Prostate gland (tissue), 2 donors: ENCODE measurements at places on chromosomes 4 and X.

- no peak overlapping the region for H3K27ac ChIP-seq
- no peaks in the 10 kb centered on the region for H3K36me3 ChIP-seq
- H3K4me3 ChIP-seq, result no peak overlapping the region
- H3K27me3 ChIP-seq, result no peaks in the 10 kb centered on the region
Observed at GRCh38 chr4:30454504-30454903, 265.7 kb upstream of the PCDH7 start.

GRCh38 chrX:101729986-101730385 is 70.3 kb upstream of the ARMCX2 start:
- H3K4me1 ChIP-seq, result no peaks in the 10 kb centered on the region
- no peaks in the 10 kb centered on the region for H3K36me3 ChIP-seq
- DNase-seq, result peak; percentile 3
- no peaks in the 10 kb centered on the region for H3K27me3 ChIP-seq

GRCh38 chr4:142128529-142128928 is 492.1 kb downstream of the IL15 start:
- H3K36me3 ChIP-seq, result no peaks in the 10 kb centered on the region
- H3K27ac ChIP-seq, result no peak overlapping the region
- no peak overlapping the region for H3K4me3 ChIP-seq

DNA sequence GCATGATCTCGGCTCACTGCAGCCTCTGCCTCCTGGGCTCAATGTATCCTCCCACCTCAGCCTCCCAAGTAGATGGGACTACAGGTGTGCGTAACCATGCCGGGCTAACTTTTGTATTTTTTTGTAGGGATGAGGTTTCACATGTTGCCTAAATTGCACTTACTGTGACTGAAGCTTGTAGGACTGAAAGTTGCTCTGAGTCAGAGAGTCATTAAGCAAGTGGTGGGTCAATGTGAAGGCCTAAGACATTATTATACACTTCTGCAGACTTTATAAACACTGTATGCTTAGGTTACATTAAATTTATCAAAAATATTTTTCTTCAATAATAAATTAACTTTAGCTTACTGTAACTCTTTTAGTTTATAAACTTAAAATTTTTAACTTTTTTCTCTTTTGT is 170.2 kb downstream of the FAT4 start:
- H3K27me3 ChIP-seq, result no peaks in the 10 kb centered on the region
- no peak overlapping the region for H3K4me3 ChIP-seq
- no peaks in the 10 kb centered on the region for H3K4me1 ChIP-seq
- DNase-seq, result no peak
- H3K27ac ChIP-seq, result no peak overlapping the region

DNA sequence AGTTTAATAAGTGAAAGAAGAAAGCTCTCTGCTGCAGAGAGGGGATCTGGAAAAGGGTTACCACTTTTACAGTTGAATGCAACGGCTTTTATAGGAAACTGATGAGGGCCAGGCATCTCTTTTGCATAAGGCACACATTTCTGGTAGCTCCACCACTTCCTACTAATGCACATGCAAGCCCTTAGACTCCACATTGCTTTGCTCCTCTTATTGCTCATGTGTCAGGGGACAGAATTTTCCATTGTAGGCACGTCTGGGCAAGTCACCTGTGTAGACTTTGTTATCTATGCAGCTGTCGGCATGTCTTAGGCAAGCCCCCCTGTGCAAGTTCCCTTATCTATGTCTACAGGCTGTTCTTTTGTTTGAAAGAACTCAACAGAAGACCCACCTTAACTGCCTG is 294.6 kb upstream of the STS start:
- no peak overlapping the region for H3K4me3 ChIP-seq
- no peaks in the 10 kb centered on the region for H3K27me3 ChIP-seq
- H3K36me3 ChIP-seq, result no peaks in the 10 kb centered on the region
- H3K27ac ChIP-seq, result no peak overlapping the region

DNA sequence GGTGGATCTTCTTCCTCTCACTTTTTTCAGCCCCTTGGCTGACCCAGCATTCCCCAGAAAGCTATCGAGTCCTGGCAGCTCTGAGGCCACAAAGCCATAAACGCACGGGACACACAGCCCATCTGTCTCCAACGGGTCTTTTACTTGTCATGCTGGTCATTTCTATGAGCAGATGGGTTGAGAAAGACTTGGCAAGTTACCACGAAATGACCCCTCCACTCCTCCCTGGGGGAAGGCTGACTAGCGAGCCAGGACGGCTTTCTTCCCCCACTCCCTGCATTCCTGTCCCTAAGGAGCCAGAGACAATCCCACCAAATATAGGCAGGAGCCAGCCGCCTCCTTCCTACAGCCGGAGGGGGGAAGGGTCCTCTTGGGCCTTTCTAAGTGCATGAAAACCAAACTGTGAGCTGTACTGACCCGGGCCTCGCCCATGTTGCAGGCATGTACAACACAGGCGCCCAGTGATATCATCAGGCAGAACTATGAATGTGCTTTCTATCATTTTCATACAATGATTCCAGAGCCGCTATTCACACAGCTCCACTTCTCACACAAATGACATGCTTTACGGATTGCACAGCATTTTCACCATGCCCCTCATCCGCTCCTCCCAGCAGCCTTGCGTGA is 28.6 kb downstream of the AFAP1 start:
- no peaks in the 10 kb centered on the region for H3K4me1 ChIP-seq
- peak overlapping the region; percentile 15 for H3K27ac ChIP-seq
- H3K4me3 ChIP-seq, result no peak overlapping the region
- no peak for DNase-seq
- no peaks in the 10 kb centered on the region for H3K36me3 ChIP-seq

GRCh38 chr4:53313510-53313909 is 52.4 kb downstream of the SCFD2 start:
- H3K4me1 ChIP-seq, result no peaks in the 10 kb centered on the region
- no peak for DNase-seq
- H3K27ac ChIP-seq, result no peak overlapping the region
- H3K27me3 ChIP-seq, result no peaks in the 10 kb centered on the region
- no peaks in the 10 kb centered on the region for H3K36me3 ChIP-seq

GRCh38 chrX:24483596-24483995 is 18.5 kb downstream of the PDK3 start:
- H3K27me3 ChIP-seq, result no peaks in the 10 kb centered on the region
- no peak overlapping the region for H3K4me3 ChIP-seq
- H3K27ac ChIP-seq, result no peak overlapping the region
- H3K36me3 ChIP-seq, result no peaks in the 10 kb centered on the region
- no peaks in the 10 kb centered on the region for H3K4me1 ChIP-seq
- no peak for DNase-seq

GRCh38 chr4:185708348-185708747 is 103.6 kb downstream of the SORBS2 start:
- H3K36me3 ChIP-seq, result no peaks in the 10 kb centered on the region
- H3K27me3 ChIP-seq, result no peaks in the 10 kb centered on the region
- peak overlapping the region; percentile 34 for H3K27ac ChIP-seq

DNA sequence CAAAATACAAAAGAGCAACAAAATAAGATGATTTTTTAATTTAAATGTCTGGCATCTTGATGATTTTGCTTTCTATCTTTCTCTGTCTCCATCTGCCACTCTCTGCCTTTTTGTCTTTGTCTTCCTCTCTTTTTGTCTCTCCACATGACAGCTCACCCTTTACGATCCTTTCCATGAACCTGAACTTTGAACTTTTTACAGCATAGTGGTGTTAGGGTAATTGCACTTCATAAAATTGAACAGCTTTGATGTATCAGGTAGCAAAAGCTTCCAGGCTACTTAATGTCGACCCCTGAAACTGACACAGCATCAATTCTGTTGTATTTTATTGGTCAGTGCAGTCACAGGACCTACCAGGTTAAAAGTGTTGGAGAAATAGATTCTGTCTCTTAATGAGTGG is 1517.0 kb downstream of the ADGRL3 start:
- no peaks in the 10 kb centered on the region for H3K27me3 ChIP-seq
- no peaks in the 10 kb centered on the region for H3K4me1 ChIP-seq
- no peak overlapping the region for H3K27ac ChIP-seq
- H3K36me3 ChIP-seq, result no peaks in the 10 kb centered on the region

GRCh38 chr4:163702736-163703135 is 208.2 kb downstream of the TMA16 start:
- H3K36me3 ChIP-seq, result no peaks in the 10 kb centered on the region
- no peak overlapping the region for H3K27ac ChIP-seq
- DNase-seq, result no peak
- no peaks in the 10 kb centered on the region for H3K4me1 ChIP-seq
- H3K4me3 ChIP-seq, result no peak overlapping the region

DNA sequence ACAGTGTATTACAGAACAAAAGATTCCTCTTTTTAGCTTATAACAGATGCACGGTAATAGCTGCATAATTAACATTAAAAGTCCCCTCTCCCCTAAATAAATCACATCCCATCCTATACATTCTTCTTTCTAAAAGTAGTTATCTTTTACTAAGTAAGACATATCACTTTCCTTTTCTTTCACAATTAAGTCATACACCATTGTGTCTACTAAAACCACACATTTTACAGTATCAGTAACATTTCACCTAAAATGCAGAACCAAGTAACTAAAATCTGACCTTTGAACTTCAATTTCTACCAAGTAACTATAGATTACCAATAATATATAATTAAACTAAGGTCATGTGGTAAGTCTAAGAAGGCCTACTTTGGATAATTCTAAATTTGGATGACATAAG is 14.2 kb downstream of the DHX15 start:
- H3K27me3 ChIP-seq, result no peaks in the 10 kb centered on the region
- no peak for DNase-seq
- no peaks in the 10 kb centered on the region for H3K4me1 ChIP-seq
- H3K36me3 ChIP-seq, result no peaks in the 10 kb centered on the region
- H3K4me3 ChIP-seq, result no peak overlapping the region

GRCh38 chr4:163317110-163317509 is 15.3 kb downstream of the NPY1R start:
- H3K27me3 ChIP-seq, result no peaks in the 10 kb centered on the region
- no peaks in the 10 kb centered on the region for H3K4me1 ChIP-seq
- no peak for DNase-seq
- no peak overlapping the region for H3K4me3 ChIP-seq

DNA sequence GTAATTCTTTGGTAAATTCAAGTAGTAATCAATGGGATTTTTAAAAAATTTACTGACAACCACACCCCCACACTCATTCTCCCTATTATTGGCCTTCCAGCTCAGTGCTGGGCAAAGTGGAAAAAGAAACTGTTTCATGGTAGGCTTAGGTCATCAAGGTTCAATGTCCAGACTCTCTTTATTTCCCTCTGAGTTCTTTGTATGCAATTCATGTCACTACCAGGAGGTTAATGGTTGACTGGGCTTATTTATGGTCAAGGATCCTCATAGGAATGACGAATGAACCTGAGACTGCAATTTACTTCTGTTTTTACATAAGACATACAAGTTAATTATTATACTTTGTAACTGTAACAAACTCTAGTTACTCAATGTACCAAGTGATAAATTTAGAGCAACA is 403.2 kb downstream of the KLHL13 start:
- no peaks in the 10 kb centered on the region for H3K4me1 ChIP-seq
- DNase-seq, result no peak
- H3K27me3 ChIP-seq, result no peaks in the 10 kb centered on the region
- no peaks in the 10 kb centered on the region for H3K36me3 ChIP-seq
- no peak overlapping the region for H3K27ac ChIP-seq

GRCh38 chrX:16063921-16064320 is 59.4 kb upstream of the GRPR start:
- H3K4me1 ChIP-seq, result no peaks in the 10 kb centered on the region
- no peak overlapping the region for H3K27ac ChIP-seq
- H3K4me3 ChIP-seq, result no peak overlapping the region
- no peak for DNase-seq

DNA sequence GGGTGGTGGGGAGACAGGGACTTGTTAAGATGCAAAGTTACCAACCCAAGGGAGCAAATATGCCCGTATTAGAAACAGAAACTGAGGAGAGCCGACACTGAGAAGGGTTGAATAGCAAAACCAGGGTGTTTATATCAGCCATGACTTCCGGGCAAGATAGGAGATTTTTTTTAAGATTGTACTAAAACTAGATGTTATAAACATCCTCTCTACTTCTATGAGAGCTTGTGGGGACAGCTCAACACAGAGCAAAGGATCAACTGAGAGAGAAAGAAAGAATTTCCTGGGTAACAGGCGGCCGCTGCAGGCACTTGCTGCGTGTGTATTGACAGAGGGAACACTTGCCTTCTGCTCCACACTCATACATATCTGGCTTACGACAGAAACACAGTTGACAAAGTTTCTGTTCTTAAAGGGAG is 49.1 kb upstream of the FBXW7 start:
- H3K36me3 ChIP-seq, result no peaks in the 10 kb centered on the region
- no peak overlapping the region for H3K27ac ChIP-seq
- DNase-seq, result no peak
- H3K4me1 ChIP-seq, result no peaks in the 10 kb centered on the region
- H3K4me3 ChIP-seq, result no peak overlapping the region
- no peaks in the 10 kb centered on the region for H3K27me3 ChIP-seq

- no peaks in the 10 kb centered on the region for H3K27me3 ChIP-seq
- H3K27ac ChIP-seq, result no peak overlapping the region
- H3K4me1 ChIP-seq, result no peaks in the 10 kb centered on the region
- no peaks in the 10 kb centered on the region for H3K36me3 ChIP-seq
- no peak overlapping the region for H3K4me3 ChIP-seq
- DNase-seq, result no peak
Observed at GRCh38 chrX:18574591-18574990, 97.3 kb downstream of the RS1 start.

GRCh38 chrX:153992180-153992579 is 19.6 kb downstream of the TMEM187 start:
- H3K4me1 ChIP-seq, result no peaks in the 10 kb centered on the region
- no peaks in the 10 kb centered on the region for H3K36me3 ChIP-seq
- DNase-seq, result no peak
- no peak overlapping the region for H3K27ac ChIP-seq
- H3K4me3 ChIP-seq, result no peak overlapping the region

GRCh38 chr4:74000301-74000700 is 1.8 kb upstream of the CXCL5 start:
- no peaks in the 10 kb centered on the region for H3K36me3 ChIP-seq
- H3K4me1 ChIP-seq, result no peaks in the 10 kb centered on the region
- H3K27me3 ChIP-seq, result no peaks in the 10 kb centered on the region
- DNase-seq, result no peak

- no peak within 1 kb of the TSS for H3K27ac ChIP-seq
- H3K4me3 ChIP-seq, result no peak within 1 kb of the TSS
- H3K4me1 ChIP-seq, result no peaks in the 10 kb centered on the region
- no peak for DNase-seq
Observed at GRCh38 chrX:15600745-15601144, at the start of gene ACE2. TSS of gene ACE2 (minus strand) at chrX:15600960. CDS start at chrX:15600911, 49 bp downstream.

DNA sequence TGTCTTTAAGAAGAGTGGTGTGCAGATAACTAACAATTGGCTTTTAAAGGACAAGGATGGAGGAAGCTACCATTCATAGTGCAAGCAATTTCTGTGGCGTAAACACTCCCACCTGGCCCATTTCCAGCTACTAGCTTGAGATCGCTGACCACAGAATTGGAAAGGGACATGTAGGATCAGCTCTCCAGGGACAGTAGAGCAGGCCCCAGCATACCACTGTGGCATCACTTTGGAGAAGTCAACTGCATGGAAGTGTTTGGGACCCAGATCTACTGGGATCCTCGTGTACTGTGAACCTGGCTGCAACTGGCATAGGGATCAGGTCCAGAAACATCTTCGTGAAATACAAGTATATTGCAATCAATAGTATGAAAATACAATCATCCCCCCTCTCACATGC is 515.0 kb downstream of the INPP4B start:
- no peak overlapping the region for H3K27ac ChIP-seq
- DNase-seq, result no peak
- H3K36me3 ChIP-seq, result no peaks in the 10 kb centered on the region
- no peak overlapping the region for H3K4me3 ChIP-seq
